ENCODE measurements at places on chromosomes 1 and 21.
A peak's percentile ranks its signal among the peaks of the same experiment; 100 is the strongest.

DNA sequence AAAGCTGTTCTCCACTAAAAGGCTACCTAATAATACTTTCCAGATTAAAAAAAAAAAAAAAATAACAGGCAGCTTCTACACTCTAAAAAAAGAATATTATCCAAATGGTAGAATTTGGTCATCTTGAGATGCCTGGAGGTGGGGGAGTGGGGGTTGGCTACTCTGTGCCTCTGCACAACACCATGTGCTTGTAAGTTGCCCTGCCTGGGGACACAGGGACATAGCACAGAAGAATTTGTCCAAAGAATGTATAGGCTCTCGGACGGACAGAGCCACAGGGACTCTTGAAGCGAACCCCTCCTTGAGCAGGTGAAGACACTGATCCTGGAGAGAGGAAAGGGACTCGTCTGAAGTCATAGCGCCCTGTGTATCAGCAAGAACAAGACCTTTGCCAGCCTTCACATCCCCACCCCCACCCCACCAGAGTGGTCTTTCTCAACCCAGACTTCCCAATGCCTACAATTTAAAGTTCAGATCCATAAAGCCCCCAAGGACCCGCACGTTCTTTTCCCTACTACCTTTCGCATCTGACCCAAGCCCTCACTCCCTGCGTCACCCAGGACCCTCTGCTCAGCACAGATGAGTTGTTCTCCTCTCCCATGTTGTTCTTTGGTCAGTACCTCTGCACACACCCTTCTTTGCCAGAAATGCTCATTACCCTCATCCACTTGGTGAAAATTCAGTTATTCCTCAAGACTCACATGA, 72.6 kb downstream of the LGR6 start:
- DNase-seq: no peak

DNA sequence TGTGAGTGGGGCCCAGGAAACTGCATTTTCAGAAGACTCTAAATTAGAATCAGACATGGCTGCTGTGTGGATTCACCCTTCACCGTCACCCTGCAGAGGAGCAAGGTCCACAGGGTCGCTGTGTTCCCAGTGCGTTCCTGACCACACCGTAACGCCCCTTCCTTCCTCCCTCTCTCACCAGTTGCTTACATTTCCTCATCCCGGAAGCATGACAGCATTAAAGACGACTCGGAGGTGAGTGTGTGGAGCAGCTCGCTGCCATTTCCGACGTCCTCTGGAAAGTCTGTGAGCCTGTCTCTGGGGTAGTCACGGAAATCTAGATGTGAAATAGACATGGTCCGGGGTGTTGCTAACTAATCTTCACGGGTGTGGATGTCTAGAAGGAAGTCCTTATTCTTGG, 45.9 kb downstream of the FAAP20 start:
- DNase-seq: no peak

DNA sequence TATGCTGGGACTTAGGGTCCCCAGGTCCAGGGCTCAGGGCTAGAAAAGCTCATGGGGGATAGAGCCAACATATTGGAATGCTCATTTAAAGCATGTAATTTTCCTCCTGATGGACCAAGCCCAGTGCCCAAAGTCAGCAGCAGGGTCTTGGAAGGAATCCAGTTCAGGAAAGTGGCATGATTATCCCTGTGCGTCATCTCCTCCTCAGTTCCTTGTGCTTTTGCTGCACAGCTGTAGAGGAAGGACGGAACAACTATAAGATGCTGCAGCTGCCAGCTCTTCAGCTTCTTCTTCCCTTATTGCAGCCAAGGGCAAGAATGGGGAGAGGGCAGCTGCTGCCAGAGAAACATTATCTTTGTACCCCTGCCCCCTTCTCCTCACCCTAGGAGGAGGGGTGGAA, 58.4 kb downstream of the OVGP1 start:
- no peak for DNase-seq

DNA sequence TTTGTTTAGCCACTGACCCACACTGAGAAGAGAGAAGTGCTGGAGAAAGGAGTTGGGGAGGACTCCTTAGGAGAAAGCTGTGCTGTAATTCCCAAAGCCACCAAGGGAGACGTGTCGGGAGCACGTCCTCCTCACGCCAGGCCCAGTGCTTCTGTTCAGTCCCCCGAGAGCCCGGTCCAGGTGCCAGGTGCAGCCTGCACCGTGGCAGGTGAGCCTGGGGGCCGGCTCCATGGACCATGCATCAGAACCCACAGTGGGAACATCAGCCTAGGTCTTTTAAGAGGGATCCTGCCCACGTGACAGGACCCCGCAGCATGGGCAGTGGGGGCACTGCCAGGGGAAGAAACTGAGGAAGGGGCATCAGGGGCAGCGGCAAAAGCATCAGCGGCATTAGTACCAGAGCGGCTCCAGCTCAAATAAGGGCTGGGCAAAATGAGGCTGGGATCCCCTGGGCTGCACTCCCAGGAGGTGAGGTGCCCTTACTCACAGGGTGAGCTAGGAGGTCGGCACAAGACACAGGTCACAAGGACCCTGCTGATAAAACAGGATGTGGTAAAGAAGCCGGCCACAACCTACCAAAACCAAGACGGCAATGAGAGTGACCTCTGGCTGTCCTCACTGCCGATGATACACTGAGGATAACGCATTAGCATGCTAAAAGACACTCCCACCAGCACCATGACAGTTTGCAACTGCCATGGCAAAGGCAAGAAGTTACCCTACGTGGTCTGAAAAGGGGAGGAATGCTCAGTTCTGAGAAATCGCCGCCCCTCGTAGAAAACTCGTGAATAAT, 24.6 kb upstream of the PRDM15 start:
- DNase-seq: no peak

DNA sequence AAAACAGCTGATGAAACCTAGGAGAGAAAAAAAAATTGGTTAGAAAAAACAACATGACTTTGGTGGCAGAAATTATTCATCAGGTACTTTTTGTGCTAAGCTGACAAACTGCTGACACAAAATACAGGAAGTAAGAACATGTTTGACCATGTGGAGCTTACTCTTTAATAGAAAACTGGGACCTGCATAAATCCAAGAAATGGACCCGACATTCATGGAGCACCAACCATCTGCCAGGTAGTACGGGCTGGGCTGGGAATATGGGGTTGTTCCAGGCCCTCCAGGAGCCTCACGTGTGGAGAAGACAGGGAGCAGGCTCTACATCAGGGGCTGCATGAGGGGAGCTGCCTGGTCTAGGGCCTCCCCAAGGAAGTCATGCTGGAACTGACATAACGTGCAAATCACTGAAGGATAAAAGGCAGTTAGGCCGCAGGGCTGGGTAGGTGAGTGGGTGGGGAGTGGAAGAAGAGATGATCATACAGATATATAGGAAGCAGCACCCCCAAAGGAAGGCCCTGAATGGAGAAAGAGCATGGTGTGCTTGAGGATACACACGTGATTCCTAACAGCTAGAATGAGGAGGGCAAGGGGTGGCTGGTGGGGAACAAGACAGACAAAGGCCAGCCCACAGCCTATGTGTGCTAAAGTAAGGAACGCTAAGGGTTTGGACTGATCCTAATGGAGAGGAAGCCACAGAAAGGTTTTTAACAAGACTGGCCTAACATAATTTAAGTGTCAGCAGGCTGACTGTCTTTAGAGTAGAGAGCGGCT, 26.1 kb downstream of the CD58 start:
- no peak for DNase-seq

DNA sequence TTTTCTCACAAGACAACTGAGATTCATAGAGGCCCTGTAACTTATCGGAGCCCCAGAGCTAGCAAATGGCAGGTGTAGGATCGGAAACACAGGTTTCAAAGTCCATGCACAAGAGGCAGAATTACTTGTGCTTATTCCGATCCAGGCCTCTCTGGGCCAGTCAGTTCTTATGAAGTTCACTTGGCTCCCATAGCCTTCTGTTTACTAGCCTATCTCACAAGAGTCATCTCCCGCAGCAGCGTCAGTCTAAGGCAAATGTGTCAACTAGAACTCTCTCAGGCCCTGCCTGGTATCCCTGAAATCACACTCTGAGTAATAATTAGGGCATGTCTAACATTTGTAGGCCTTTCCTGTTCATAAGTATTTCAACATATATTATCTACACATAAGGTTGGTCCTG, 43.3 kb downstream of the PHC2 start:
- DNase-seq: no peak

- no peak for DNase-seq
Measured at GRCh38 chr1:225827076-225827475, 17.2 kb downstream of the EPHX1 start.

GRCh38 chr1:45216200-45216541, 9.8 kb upstream of the ZSWIM5 start:
- no peak for DNase-seq

DNA sequence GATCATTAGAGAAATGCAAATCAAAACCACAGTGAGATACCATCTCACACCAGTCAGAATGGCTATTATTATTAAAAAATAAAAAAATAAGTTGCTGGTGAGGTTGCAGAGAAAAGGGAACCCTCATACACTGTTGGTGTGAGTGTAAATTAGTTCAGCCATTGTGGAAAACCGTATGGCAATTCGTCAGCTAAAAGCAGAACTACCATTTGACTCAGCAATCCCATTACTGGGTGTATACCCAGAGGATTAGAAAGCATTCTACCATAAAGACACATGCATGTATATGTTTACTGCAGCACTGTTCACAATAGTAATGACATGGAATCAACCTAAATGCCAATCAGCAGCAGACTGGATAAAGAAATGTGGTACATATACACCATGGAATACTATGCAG, 42.2 kb downstream of the GIPC2 start:
- no peak for DNase-seq

GRCh38 chr1:199932462-199932861, 95.0 kb upstream of the NR5A2 start:
- no peak for DNase-seq

GRCh38 chr21:38012672-38013071, 96.4 kb upstream of the KCNJ6 start:
- DNase-seq: no peak

DNA sequence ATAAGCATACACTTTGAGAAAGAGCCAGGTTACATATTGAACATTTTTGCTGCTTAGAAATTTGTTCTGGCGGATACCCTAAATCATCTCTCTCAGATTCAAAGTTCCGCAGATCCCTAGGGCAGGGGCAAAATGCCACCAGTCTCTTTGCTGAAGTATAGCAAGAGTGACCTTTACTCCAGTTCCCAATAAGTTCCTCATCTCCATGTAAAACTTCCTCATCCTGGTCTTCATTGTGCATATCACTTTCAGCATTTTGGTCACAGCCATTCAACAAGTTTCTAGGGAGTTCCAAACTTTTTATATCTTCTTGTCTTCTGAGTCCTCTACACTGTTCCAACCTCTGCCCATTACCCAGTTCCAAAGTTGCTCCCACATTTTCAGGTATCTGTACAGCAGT, 23.3 kb upstream of the LYPD8 start:
- DNase-seq: no peak

GRCh38 chr1:9245661-9246060, 11.1 kb downstream of the H6PD start:
- no peak for DNase-seq

- DNase-seq: no peak
Measured at GRCh38 chr21:16455526-16455925, 725.7 kb downstream of the USP25 start.

DNA sequence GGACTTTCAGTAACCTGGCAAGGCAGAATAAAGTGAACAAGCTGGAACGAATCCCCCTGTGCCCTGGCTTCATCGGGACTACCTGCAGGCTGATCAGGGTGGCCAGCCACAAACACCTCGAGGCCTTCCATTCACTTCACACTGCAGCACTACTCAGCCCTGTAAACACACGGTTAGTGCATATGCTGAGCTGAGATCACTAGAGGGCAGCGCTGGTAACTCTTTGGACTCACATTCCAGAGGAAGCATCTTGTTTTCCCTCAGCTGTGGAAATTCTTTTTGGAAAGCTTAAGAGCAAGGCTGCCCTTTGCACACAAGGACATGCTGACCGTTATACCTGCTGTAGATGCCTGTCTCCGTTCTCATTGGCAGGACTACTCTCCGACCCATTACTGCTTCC, 32.1 kb downstream of the PCSK9 start:
- peak; percentile 49 for DNase-seq

- no peak for DNase-seq
Measured at GRCh38 chr1:26225033-26225831, 8.8 kb upstream of the CEP85 start.

DNA sequence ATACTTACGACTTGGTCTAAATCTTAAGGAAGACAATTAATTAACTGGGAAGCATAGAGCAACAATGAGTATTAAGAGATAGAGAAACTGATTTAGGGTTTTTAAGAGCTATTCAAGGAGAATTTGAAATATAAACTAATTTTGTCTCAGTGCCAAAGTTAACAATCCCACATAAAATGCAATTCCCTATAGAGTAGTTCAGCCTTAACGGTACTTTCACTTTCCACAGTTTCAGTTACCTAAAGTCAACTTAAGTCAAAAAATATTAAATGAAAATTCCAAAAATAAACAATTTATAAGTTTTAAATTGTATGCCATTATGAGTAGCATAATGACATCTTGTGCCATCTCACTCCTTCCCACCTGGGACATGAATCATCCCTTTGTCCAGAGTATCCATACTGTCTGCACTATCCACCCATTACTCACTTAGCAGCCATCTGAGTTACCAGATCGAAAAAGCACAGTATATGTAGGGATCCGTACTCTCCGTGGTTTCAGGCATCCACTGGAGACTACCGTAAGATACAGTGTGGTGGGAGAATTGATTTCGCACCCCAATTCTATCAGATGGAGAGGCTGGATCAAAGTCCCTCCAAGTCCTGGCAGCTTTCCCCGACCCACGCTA, 4.8 kb upstream of the SARS1 start:
- DNase-seq: no peak

DNA sequence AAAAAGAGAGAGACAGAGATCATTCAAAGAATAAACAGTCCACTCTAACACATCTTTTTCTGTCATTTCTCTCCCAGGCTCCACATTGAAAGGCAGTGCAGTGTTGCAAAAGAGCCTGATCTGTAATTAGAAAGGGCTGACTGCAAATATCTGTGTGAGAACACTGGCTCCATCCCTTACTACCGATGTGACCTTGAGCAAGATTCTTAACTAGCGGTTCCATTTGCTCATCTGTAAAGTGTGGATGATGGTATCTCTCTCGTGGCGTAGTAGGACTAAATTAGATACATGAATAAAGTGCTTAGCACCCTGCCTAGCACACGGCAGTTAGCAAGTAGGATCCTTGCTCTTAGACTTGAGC, 26.9 kb upstream of the SLC44A3 start:
- peak; percentile 6 for DNase-seq

DNA sequence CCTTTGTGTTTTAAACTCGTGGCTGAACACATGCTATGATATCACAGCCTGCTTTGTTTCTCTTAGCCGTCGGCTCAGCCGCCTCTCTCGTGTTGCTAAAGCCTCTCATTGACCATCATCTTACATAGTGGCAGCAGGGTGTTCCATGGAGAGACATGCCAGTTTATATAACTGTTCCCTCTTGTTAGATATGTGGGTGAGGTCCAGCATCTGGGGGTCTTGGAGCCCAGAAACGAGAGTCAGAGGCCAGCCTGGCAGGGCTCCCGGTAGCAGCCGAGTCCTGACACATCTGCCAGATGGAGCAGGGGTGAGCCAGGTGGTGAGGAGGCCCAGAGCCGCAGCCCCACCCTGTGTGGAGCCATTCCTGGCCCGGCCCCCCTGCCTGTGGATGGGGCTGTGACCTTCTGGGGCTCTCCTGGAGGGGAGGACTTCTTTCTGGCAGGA, 11.9 kb downstream of the PODN start:
- DNase-seq: no peak

- DNase-seq: no peak
Measured at GRCh38 chr1:56437959-56438358, 141.4 kb downstream of the PLPP3 start.

GRCh38 chr1:2611031-2611501, 21.8 kb downstream of the MMEL1 start:
- DNase-seq: peak; percentile 0
